ENCODE measurements at places on chromosomes 4 and X. TPM values are rescaled to one million over a fixed set of nuclear protein-coding genes. Genes with fewer than 3 reads are reported as not detected.

Gene LUZP4
- not detected for total RNA-seq

Gene MED12
- 16.0 TPM for total RNA-seq

Gene COL4A6
- total RNA-seq = 27.5 TPM

Gene ITIH6
- total RNA-seq = not detected

Gene EGFL6
- total RNA-seq = not detected

Gene NAA11
- total RNA-seq = not detected

Gene OPRPN
- total RNA-seq = not detected

Gene NDNF
- not detected for total RNA-seq

Gene GEMIN8
- 10.4 TPM for total RNA-seq

Gene TEX11
- not detected for total RNA-seq
